ENCODE measurements at places on chromosomes 5 and 9.

DNA sequence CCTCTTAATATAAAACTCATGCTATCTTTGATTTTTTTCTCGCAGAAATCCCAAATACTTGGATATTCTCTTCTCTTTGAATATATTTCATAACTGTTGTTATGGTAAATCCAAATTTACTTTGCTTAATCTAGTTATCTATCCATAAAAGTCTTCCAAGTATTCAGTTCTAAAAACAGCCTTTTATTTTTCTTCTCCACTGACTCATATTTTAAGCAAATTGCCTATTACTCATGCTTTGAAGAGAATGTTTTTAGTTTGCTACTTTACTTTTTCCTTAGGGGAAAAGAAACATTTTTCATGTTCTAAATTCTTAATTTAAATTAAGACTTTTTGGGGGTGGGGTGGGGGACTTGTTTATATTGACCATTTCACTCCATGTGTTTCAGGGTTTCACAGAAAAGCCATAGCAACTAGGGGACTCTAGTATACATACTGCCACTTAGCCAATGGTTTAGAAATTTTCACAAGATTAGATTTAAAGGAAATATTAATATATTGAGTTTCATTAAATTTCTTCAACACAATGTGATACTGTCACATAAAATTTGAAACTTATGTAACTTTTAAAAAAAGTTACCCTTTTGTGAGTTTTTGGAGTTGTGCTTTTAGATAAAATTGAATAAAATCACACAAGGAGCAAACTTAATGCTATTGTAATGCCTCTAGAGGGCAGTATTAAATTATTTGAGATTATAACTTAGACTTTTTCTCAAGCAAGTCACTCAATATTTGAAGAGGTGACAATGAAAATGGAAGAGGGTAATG lies 545.8 kb upstream of the ARRDC3 start:
- peak; percentile 80 for DNase-seq

DNA sequence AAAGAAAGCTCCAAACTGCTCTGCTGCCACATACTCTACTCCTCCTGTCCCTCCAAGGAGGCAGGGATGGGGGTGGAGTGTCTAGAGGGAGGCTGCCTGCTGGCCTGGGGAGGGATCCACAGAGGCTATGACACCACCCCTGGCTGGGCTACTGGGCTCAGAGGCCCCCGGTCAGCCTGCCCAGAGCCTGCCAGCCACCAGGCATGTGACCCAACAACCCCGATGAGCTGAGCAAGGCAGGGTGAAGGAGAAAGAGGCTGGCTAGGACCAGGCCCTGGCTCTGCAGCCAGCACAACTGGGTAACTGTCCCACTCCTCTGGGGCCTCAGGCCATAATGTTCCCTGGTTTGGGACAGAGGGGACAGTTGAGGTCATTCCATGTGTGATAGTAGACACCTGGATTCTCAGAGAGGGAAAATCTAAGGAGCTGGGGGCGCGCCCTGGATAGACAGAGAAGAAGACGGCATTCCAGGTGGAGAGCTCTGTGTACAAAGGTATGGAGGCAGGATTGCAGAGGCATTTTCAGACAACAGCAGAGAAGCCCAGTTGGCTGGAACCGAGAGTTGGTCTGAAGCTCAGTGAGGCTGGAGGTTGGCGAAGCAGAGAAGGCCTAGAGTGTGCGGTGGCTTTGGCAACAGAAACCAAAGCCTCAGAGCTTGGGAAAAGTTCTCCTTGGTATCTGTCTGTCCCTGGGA lies 33.8 kb upstream of the IL17B start:
- no peak for DNase-seq

GRCh38 chr9:95090023-95090791 lies 227.3 kb downstream of the FANCC start:
- no peak for DNase-seq

DNA sequence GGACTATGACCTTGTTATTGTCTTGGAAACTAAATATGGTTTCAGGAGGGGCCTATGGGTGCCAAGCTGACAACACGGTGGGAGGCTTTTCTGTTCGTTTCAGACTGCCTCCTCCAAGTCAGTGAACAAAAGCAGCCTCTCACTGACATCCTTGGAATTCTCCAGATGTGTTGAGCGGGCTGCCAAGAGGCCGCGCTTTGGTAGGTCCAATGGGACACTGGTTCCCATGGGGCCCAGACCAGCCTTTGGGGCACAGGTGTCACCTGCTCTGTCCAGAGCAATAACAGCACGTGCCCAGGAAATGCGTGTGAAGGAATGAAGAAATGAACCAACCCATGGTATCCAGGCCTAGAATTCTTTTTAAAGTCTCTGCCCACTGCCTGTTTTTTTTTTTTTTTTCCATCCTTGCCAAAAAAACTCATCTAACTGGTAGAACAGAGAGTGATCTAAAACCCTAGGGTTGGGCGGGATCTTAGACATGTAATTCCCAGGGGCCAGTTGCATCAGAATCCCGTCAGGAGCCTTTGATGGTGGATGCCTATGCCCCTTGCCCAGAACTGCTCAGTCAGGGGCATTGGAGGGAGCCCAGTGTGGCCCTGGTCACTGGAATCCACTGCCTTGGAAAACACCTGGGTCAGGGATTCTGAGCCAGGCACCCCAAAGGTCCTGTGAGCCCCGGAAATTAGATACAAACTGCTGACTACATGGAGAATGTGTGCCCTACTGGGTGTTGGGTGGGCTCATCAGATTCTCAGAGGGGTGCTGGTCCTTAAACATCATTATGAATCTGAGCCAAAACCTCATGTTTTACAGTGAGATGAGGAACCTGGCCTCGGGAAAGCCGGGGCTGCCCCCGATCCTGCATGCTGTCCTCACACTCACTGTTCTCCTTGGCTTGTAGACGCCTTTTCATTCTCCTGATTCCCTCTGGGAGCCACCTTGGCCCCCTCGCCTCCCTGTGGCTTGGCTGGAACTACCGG lies 60.1 kb downstream of the GTF3C4 start:
- no peak for DNase-seq

DNA sequence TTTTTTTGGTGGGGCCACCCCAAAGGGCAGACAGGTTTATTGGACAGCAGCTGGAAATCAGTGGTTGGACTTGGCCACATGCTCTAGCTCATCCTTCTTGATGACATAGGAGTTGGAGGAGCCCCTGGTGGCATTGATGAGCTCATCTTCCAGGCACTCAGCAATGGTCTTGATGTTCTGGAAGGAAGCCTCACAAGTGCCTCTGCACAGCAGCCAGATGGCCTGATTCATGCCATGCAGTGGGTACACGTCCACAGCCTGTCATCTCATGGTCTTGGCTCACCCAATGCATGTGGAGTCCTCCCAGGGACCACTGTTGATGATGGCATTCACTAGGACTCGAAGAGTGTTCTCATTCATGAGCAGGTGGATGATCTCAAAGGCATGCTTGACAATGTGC lies 11.3 kb upstream of the RCL1 start:
- DNase-seq = no peak

GRCh38 chr5:7815892-7816534 lies 34.9 kb downstream of the CFAP90 start:
- peak; percentile 90 for DNase-seq

- peak; percentile 17 for DNase-seq
Observed at GRCh38 chr5:134247428-134248224, 21.8 kb upstream of the PPP2CA start.

DNA sequence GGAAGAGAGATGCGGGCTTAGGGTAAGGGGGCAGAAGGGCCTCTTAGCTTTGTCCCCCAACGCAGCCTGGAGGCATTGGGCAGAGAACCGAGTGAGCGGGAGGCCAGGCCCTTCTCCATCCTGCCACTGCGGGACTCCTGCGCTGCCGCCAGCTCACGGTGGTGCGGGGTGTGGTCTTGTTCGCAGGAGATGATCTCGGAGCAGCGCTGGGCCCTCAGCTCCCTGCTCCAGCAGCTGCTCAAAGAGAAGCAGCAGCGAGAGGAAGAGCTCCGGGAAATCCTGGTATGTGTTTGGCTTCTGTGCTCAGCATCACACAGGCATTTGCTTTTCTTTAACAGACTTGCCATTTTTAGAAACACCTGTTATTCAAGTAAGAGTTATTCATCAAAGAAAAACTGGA lies 41.3 kb downstream of the LRSAM1 start:
- DNase-seq = no peak

DNA sequence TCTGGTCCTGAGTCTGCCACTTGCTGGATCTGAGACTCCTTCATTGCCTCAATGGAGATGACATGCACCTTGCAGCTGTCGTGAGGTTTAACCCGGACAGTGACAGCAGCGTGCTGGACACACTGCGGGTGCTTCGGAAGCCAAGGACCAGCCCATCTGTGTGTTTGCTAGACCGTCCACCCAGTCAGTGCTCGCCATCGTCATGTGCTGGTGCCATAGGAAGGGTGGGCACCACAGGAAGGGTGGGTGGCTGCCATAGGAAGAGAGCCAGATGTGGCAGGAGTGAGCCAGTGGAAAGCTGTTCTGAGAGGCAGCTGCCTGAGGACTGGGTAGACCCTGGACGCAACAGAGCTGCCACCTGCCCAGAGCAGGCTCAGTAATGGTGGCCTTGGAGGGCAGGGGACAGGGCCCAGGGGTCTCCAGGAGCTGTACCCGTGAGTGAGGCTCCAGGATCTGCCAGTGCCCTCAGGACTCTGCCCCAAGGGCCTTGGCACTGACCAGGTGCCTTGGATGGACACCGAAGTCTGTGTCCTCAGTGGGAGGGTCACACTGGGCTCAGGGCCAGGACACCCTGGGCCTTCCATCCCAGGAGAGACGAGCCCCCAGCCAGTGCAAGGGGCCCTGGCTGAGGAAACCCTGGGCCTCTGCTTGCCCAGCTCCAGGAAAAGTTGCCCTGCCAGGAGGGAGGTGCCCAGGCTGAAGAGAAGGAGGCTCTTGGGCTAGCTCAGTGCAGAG lies 21.8 kb downstream of the FLT4 start:
- DNase-seq = no peak

GRCh38 chr5:93250424-93250823 lies 330.6 kb downstream of the NR2F1-AS1 start:
- DNase-seq = no peak

GRCh38 chr5:148491793-148492184 lies 108.0 kb downstream of the FBXO38 start:
- DNase-seq = no peak

Data from HAP-1 (cell line).